ENCODE measurements at places on chromosomes 13 and 19.

DNA sequence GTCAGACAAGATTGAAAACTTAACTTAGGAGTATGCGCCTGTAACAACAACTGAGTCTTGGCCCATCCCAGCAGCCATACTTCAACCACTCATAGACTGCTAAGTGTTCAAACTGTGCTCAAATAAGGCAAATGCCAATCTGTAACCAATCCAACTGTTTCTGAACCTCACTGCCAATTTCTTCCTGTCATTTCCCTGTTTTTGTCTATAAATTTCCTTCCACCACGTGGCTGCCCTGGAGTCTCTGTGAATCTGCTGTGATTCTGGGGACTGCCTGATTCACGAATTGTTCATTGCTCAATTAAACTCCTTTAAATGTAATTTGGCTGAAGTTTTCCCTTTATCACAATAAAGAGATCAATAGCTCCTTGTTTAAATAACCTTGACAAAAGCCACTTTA lies 50.8 kb upstream of the FREM2 start:
- no peak for DNase-seq

GRCh38 chr19:3625996-3626472 lies 556 bp downstream of the CACTIN start:
- no peak for DNase-seq

DNA sequence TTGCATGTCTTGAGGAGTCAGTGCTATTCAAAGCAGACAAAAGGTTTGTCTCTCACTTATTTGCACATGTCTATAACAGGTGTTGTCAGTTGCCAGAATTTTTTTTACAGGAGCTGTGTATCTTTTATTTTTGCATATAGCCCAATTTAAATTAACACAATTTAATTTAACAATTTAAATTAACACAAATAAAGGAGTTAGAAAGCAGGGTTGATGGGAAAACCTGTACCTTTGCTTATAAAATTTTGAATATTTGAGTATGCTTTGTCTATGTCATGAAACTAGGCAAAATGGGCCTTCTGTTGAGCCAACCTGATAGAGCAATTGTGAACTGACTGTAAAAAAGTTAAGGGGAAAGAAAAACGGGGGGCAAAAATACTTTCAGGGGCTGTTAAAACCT lies 78.0 kb downstream of the MAP4K1 start:
- no peak for DNase-seq

GRCh38 chr19:43380008-43380407 lies 26.5 kb downstream of the CD177 start:
- no peak for DNase-seq

- DNase-seq: no peak
Measured at GRCh38 chr19:1115646-1116420, 12.0 kb downstream of the GPX4 start.
